Activated naive CD4-positive, alpha-beta T cell treated with anti-CD3 and anti-CD28 coated beads, Interleukin-2, amount 50 U/mL, for 72 hours (primary cell): ENCODE measurements at places on chromosomes 6 and 20. TPM values are rescaled to one million over a fixed set of nuclear protein-coding genes. Genes with fewer than 3 reads are reported as not detected.

DNA sequence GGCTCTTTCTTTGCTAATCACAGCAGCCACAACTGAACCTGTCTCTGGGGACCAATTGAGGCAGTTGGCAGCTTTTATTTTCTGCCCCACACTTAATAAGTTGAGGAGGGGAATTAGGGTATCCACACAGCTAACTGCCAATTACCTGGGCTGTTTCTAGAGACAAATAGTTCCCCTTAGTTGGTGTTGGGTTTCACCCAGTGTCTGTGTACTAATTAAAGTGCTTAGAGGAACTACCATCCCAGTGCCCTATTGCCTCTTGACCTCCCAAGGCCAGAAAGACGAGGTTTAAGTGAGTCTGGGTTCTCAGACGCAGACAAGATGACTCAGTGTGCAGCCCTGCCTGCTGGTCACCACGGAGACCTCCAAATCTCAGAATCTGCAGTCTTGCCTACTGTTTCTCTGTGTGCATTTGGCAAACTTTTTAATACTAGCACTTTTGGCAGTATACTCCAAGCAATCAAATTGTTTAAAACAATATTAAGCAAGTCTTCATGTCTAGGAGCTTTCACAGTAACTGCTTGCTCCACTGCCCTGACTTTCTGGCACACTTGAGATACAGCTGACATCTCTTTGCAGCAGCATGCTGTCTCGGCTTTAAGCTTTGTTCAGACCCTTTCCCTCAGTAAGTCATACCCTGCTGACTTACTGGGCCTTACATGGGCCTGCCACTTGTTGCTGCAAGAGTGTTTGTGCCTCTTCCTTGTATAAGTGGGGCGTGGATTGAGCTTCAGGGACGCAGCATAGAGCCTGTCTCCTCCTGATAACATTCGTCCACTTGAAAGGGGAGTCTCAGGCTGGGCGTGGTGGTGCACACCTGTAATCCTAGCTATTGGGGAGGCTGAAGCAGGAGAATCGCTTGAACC is 31.9 kb downstream of the STK35 start:
- DNase-seq = no peak

GRCh38 chr20:34445177-34446065 is 70.8 kb upstream of the DYNLRB1 start:
- no peak for DNase-seq

- no peak for DNase-seq
Observed at GRCh38 chr6:114194362-114195026, 148.3 kb downstream of the HS3ST5 start.

- no peak for DNase-seq
Observed at GRCh38 chr6:28747631-28748157, 176.1 kb downstream of the TRIM27 start.

GRCh38 chr6:37840940-37841300 is 21.4 kb downstream of the ZFAND3 start:
- no peak for DNase-seq

Gene CUL9
- total RNA-seq = 88.0 TPM

Gene XKR7
- total RNA-seq = 0.09 TPM

DNA sequence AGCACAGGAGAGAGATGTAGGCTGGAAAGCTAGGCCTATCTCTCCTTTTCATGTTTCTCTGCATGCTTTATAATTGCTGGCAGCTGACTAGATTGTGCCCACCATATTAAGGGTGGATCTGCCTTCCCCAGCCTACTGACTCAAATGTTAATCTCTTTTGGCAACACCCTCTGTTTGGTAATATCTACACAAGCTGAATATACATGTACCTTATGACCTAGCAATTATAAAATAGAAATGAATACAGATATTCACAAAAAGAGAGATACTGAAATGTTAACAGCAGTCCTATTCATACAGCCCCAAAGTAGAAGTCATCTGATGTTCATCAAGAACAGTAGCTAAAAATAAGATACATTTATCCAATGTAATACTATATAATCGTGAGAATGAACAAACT is 429.6 kb downstream of the EPM2A start:
- DNase-seq = no peak

Gene ISM1
- total RNA-seq = 0.50 TPM

DNA sequence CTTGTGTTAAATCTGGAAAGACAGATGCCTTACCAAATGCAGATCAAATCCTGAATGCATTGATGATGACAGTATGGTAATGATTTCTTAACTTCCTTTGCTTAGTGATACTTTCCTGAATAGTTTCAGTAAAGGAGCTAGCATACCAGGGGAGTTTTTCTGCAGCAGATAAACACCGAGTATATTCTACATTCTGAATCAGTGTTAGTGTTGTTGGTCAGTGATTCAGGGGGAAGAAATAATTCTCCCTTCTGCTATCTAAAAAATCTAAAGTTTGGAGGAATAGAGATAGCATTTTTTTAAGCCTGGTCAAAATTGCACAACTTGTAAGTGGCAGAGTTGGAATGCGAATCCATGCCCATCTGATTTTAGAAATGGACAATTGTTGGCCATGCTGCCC is 512.2 kb upstream of the MARCKS start:
- no peak for DNase-seq

DNA sequence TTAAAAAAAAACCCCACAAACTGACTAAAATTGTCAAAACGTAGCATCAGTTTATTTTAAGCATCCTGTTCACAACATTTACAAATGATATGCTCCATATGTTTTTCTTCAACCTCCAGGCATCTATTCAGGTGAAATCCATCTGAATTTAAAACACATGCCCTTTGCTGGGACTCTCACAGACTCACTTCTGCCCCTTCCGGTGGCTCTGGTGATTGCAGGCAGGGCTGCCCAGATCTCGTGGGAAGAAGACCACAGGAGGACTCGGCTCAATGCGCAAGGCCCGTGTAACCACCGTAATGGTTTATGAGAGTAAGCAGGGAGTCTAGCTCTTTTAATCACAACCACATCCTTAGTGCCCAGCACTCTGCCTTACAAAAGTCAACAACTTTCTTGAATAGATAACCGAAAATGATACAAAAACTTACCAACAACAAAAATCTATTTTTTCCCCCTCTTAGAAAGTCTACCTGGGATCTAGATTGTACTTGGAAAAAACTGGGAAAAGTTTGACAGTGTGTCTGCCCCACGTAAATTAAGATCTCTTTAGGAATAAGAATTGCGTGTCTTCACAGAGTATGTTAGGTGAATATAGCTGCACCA is 139.1 kb downstream of the KIF16B start:
- no peak for DNase-seq

- no peak for DNase-seq
Observed at GRCh38 chr6:107509506-107509905, 19.6 kb downstream of the SOBP start.

DNA sequence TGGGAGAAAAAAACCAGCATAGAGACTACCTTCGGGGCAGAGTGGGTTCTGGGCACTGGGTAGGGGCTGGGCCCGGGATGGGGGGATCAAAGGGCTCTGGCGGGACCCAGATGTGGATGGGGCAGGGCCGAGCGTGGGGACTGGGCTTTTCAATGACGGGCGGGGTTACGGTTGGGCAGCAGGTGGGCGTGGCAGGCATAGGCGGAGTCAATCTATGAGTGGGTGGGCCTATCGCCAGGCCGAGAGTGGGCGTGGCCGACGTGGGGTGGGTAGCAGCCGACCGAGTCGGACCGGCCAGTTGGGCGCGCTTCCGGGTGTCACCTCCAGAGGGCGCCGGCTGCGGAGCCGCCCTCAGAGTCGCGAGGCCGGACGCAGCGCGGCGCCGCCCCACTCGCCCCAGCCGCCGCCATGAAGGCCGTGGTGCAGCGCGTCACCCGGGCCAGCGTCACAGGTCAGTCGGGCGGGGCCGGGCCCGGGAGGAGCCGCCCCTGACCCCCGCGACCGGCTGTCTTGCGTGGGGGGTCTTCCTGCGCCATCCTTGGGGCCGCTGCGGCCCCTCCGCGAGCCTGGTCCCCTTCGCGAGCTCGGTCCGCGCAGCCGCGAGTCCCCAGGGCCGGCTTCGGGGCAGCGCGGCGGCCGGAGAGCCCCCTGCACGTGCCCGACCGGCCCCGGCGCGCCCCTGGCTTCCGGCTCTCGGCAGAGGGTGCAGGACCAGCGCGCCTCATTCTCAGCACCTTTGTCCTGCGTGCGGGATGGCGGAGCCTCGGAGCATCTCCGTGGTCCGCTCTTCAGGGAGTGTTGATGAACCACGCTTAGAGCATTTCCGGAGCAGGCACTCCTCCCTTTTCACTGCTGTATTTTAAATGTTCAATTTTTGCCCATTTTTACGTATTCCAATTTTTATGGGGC is at the start of gene DTD1:
Gene DTD1 (plus strand): TSS at position 390 of the 909 bp plus-strand sequence. CDS start 19 bp downstream, at position 409.
- peak; percentile 96 for DNase-seq

Gene CCN2
- not detected for total RNA-seq

GRCh38 chr6:2158596-2159271 is 86.7 kb downstream of the GMDS start:
- no peak for DNase-seq

Gene RCAN2
- total RNA-seq = not detected

GRCh38 chr6:134531611-134532010 is 213.7 kb upstream of the SGK1 start:
- no peak for DNase-seq

- DNase-seq = no peak
Observed at GRCh38 chr6:149856256-149856994, 7.7 kb downstream of the LRP11 start.
